ENCODE measurements at places on chromosomes 16 and 17.

- DNase-seq = no peak
These were observed 107.8 kb downstream of the TRIM37 start for GRCh38 chr17:58998871-58999270.

- DNase-seq = peak; percentile 43
These were observed 36.8 kb downstream of the WDR45B start for GRCh38 chr17:82611140-82612058.

GRCh38 chr16:70375636-70376611, 29.2 kb downstream of the DDX19A start:
- DNase-seq = no peak

DNA sequence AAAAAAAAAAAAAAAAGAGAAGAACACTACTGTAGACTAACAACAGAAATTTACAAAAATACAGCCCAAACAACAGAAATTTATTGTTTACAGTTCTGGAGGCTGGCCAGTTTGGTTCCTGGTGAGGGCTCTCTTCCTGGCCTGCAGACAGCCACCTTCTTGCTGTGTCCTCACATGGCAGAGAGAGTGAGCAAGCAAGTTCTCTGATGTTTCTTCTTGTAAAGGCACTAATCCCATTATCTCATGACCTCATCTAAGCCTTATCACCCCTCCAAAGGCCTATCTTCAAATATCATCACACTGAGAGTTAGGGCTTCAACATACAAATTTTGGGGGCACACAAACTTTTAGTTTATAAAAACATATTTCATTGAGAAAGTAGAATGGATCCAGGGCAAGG, 7.3 kb downstream of the ARSG start:
- no peak for DNase-seq

DNA sequence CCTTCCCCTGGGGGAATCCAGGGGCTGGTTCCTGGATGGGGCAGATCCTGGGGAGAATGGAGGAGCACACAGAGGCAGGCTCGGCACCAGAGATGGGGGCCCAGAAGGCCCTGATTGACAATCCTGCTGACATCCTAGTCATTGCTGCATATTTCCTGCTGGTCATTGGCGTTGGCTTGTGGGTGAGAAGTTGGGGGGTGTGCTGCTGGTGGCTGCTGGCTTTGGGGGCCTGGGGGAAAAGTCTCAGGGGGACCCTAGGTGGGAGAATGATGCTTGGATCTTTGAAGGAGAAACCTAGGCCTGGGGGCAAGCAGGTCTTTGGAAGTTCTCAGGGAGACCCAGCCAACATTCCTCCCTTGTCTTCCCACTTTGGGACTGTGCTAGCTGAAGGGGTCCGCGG, at the start of gene SLC5A2:
SLC5A2 (plus strand) TSS at position 43 of the 400 bp plus-strand sequence; CDS start at position 57, 14 bp downstream.
- DNase-seq = no peak

- no peak for DNase-seq
These were observed 31.9 kb upstream of the CBX4 start for GRCh38 chr17:79871131-79871530.

- DNase-seq = no peak
These were observed 3.2 kb downstream of the ACADVL start for GRCh38 chr17:7222972-7223292.

- peak; percentile 15 for DNase-seq
These were observed 25.7 kb downstream of the BAHCC1 start for GRCh38 chr17:81420769-81421462.

GRCh38 chr16:2751577-2752034, 832 bp upstream of the SRRM2 start:
- DNase-seq = no peak

- DNase-seq = no peak
These were observed 138.2 kb downstream of the CYLD start for GRCh38 chr16:50879873-50880695.

- peak; percentile 69 for DNase-seq
These were observed 28.1 kb downstream of the KIAA0513 start for GRCh38 chr16:85055493-85056210.

- no peak for DNase-seq
These were observed 1.3 kb downstream of the RILP start for GRCh38 chr17:1648173-1648962.

GRCh38 chr16:21523411-21524067, 75.8 kb upstream of the METTL9 start:
- DNase-seq = no peak

GRCh38 chr17:19569785-19570543, 36.3 kb downstream of the SLC47A1 start:
- no peak for DNase-seq

GRCh38 chr17:19254651-19255050, 17.5 kb downstream of the EPN2 start:
- no peak for DNase-seq

GRCh38 chr17:64216000-64216337, 47.1 kb downstream of the TEX2 start:
- DNase-seq = peak; percentile 69

GRCh38 chr17:5500589-5501391, 14.4 kb downstream of the MIS12 start:
- DNase-seq = peak; percentile 99

GRCh38 chr16:1152651-1153259, at the start of gene CACNA1H:
Gene CACNA1H, plus strand, starts transcription at chr16:1153106. Its CDS starts 632 bp downstream, at chr16:1153738.
- DNase-seq = peak; percentile 72

- DNase-seq = no peak
These were observed 191.1 kb downstream of the CHD9NB start for GRCh38 chr16:52861614-52862022.

DNA sequence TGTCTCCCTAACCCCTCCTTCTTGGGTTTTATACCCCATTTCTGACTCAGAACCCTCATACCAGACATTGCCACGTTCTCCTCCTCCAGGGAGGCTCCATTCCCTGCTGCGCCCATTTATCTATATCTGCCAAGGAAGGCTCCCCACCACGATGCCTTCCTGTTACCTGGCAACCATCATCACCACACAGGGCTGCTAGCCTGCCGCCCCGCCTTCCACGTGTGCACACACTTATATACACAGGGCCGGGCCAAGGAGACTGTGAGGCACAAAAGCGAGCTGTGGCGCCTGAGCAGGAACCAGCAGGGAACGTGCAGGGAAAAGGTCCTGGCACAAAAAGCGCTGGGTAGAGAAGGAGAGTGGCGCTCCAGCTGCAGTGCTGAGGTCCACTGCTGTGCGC, 261.8 kb downstream of the CBLN1 start:
- DNase-seq = no peak

DNA sequence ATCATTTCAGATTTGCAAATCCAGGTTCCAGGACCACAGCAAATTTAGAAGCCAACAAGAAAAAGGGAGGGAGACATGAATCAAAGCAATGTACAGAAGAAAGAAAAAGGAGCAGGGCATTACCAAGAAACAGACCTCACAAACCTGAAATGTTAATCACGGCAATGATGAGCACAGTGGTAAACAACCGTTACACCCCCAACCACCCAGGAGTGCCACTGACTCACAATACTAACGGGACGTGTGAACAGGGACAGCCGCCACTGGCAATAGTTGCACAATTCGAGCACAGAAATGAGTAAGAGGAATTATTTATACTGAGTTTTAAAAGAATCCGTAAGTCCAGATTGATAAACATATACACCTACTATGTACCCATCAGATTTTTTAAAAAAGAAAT, 13.8 kb downstream of the USP22 start:
- DNase-seq = peak; percentile 64

DNA sequence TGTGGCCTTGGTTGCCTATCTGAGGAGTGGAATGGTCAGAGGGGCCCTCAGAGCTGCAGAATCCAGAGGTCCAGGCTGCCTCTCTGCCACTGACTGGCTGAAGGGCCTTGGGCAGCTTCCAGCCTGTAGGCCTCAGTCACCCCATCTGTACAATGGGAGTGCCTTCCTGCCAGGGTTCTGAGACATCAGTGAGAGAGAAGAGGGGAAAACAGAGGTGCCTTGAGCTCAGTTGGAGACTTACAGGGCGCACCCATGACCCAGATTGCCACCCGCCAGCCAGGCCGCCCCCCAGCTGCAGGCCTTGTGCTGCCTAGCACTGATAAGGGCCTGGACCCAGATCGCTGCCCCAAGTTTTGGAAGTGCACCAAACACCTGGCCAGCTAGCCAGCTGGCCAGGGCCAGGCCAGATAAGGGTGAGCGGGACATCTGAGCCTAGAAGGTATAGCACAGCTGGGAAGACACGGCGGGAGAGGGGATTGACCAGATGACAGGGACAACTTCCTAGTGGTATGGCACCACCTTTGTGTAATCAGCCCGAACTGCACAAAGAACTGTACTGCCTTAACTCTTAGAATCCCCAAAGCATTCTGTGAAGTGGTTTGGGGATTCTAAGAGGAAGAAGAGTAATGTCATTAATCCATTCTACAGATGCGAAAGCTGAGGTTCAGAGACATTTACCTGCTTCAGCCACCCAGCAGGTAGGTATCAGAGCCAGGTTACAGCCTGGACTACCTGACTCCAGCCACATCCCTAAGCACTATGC, 1.4 kb downstream of the SLC4A1 start:
- DNase-seq = no peak

- no peak for DNase-seq
These were observed 259.0 kb downstream of the XYLT1 start for GRCh38 chr16:17211797-17212196.

- no peak for DNase-seq
These were observed 8.3 kb downstream of the CAPNS2 start for GRCh38 chr16:55574811-55575210.

DNA sequence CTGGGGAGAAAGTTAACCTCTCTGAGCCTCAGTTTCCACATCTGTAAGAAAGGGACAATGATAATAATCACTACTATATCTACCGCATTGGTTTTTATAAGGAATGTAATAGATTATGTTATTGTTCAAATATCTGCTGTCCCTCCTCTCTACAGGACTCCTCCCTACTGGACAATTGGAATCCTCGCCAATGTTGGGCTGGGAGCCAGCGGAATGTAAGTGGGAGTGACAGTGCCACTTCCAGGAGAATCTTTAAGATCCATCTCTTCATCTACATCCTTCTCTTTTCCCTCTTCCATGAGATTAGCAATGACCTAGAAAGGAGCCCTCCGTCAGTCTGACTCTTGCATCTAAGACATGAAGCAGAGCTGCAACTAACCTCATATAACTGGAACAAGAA, 95.1 kb downstream of the GRIN2A start:
- no peak for DNase-seq

GRCh38 chr16:82860071-82860470, 233.3 kb downstream of the CDH13 start:
- DNase-seq = no peak

DNA sequence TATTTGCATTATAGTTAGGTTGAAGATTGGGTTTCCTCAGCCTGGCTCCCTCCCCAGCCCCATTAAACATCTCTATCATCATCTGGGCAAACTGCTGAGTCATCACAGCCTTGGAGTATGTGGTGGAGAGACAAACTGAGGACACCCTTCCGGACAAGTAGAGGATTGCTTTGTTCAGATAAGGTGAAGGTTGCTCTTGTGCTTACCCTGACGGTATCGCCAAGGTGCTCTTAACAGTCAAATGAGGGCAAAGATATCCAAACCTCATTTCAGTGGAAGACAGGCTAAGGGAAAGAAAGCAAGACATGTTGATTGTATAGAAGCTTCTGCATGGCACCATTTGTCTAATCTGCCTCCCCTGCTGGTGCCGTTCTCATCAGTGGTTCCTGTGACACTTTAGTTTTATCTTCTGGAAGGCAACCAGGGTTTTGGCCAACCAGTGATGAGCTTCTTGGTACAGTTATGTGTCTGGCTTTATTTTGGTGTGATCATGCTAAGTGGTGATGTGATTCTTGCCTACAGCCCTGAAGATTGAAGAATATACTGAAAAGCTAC, 56.9 kb upstream of the LGALS9 start:
- peak; percentile 57 for DNase-seq

DNA sequence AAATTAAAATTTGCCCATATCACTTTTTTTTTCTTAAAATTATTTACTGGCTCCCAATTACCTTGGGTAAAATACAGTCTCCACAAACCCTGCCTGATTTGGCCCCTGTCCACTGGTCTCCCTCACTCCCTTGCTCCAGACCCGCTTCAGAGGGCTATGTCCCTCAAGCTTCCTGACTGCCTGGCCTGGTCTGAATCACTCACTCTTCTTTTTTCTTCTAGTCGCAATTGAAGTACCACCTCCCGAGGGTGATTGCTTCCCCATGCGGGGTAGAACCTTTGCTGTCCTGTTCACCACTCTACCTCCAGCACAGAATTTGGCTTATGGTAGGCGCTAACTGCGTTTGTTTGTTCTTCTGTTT, 598 bp upstream of the PGAP3 start:
- peak; percentile 41 for DNase-seq

- DNase-seq = peak; percentile 2
These were observed 294.2 kb upstream of the SALL1 start for GRCh38 chr16:51445250-51445649.

DNA sequence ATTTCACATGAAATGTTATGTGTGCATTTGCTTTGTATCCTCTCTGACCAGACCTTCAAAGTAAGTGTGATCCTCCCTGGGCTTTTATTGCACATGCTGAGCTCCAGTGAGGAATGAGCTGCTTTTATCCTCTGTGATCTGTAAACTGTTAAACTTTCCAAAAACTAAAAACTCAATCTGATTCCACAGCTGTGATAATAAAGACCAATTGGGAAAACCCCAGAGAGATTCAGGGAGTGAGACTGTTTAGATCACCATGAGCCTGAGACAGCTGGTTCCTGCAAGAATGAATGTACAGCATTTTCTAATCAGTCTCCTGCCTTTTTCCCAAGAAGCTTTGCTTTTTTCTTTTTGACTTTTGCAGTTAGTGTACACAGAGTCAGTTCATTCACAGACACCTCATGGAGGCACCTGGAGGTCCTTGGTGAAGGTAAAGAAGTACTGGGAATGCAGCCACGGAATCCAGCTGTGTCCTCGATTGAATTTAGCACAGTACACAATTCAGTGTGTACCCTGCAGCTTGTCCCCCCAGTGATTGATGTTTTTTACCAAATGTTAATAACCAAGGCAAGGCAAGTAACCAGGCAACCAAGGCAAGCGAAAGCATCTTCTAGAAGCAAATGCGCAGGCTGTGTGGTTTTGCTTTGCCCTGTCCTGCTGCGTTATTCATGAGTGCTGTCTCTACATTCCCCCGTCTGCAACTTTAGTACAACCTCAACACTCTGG, 182.6 kb downstream of the LGALS9B start:
- peak; percentile 15 for DNase-seq

DNA sequence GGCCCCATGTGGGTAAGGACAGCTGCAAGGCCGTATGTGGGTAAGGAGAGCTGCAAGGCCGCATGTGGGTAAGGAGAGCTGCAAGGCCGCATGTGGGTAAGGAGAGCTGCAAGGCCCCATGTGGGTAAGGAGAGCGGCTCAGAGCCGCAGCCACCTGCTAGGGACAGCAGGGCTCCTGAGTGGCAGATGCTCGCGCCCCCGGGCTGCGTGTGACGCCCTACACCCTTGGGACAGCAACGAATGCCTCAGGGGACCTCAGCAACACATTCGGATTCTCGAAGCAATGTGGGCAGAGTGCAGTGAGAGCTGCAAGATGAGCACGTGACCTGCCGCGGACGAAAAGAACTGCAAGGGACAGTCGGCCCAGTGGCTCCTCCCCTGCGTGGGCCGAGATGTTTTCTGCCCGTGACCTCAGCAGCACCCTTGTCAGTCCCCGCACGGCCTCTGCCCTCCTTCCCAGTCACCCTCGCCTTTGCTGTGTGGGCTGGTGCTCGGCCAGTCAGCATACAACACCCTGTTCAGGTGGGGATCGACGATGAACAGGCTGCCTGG, 9.6 kb upstream of the SLC38A8 start:
- DNase-seq = no peak

GRCh38 chr16:20317117-20317516, 10.2 kb downstream of the GP2 start:
- DNase-seq = no peak

Data from adipocyte (in vitro differentiated cells).